ENCODE measurements at places on chromosomes 16 and 17.

DNA sequence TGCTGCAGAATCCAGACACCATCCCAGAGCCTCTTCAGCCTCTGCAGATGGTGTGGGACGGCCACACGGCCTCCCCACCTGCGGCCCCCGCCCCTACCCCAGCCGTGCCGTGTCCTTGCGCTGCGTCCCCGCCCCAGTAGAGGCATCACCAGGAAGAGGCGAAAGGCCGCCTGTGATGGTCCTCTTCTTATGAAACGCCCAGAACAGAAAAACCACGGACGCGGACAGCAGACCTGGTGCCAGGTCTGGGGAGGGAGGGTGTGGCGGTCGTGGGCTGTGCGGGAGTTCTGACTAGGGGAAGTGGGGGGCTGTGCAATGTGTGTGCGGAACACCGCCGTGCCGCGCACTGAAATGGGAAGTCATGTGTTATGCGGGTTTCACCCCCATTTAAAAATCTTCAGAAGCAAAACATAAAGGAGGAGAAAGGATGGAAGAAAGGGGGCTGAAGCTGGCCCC, 25.5 kb downstream of the ACSF3 start:
- DNase-seq: no peak

GRCh38 chr17:39650121-39650579, 13.2 kb downstream of the STARD3 start:
- no peak for DNase-seq

DNA sequence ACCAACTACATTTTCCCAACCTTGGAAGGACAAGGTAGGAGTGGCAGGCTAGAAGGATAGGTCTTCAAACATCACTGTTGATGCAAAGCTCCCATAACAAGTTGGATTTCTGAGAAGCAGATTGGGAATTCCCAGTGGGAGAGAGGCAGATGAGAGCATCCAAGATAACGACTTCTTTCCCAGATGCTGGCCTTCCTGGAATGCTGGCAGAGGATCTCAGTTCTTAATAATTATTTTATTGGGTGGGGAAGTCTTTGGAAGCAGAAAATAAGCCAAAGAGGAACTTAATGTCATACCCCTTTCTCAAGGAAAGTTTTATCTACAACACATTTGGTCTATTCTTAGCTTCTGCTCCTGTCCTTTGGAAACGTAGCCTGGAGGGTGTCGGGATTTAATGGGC, 64.5 kb downstream of the MPRIP start:
- DNase-seq: no peak

GRCh38 chr17:1960545-1960912, 64.6 kb downstream of the RTN4RL1 start:
- no peak for DNase-seq

DNA sequence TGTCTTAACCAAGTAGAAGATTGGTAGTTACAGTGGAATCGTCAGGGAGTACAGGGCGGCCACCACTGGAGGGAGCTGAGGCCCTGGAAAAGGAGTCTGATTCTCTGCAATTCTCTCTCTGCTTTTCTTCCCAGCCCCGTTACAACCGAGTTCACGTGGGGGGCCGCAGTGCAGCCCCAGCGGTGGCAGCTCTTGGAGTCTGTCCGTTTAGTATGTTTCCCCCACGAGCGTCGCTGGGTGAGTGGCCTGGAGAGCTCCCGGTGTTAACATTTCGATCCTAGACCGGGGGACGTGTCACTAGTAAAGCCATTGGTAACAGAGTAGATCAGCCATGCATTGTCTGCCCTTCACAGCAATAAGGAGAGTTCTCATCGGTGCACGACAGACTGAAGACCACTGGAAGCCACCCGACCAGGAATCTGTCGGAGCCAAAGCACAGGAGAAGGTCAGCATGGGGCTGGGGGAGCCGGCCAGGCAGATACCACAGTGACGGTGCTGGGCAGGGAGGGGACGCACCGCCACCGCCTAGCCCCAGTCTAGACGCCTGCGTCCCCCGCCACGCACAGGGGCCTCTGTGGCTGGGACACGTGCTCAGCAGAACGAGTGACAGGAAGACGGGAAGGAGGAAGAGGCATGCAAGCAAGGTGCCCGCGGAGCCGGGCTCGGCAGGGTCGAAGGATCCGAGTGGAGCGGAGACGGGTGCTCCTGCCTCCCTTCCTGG, 15.7 kb downstream of the SLC16A3 start:
- DNase-seq: no peak

GRCh38 chr16:65106757-65107156, 15.1 kb downstream of the CDH11 start:
- no peak for DNase-seq

DNA sequence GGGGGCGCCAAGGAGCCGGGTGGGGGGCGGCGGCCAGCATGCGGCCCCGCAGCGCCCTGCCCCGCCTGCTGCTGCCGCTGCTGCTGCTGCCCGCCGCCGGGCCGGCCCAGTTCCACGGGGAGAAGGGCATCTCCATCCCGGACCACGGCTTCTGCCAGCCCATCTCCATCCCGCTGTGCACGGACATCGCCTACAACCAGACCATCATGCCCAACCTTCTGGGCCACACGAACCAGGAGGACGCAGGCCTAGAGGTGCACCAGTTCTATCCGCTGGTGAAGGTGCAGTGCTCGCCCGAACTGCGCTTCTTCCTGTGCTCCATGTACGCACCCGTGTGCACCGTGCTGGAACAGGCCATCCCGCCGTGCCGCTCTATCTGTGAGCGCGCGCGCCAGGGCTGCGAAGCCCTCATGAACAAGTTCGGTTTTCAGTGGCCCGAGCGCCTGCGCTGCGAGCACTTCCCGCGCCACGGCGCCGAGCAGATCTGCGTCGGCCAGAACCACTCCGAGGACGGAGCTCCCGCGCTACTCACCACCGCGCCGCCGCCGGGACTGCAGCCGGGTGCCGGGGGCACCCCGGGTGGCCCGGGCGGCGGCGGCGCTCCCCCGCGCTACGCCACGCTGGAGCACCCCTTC, 484 bp downstream of the FZD2 start:
- peak; percentile 31 for DNase-seq

GRCh38 chr17:42898147-42898811, 2.3 kb upstream of the G6PC1 start:
- no peak for DNase-seq

DNA sequence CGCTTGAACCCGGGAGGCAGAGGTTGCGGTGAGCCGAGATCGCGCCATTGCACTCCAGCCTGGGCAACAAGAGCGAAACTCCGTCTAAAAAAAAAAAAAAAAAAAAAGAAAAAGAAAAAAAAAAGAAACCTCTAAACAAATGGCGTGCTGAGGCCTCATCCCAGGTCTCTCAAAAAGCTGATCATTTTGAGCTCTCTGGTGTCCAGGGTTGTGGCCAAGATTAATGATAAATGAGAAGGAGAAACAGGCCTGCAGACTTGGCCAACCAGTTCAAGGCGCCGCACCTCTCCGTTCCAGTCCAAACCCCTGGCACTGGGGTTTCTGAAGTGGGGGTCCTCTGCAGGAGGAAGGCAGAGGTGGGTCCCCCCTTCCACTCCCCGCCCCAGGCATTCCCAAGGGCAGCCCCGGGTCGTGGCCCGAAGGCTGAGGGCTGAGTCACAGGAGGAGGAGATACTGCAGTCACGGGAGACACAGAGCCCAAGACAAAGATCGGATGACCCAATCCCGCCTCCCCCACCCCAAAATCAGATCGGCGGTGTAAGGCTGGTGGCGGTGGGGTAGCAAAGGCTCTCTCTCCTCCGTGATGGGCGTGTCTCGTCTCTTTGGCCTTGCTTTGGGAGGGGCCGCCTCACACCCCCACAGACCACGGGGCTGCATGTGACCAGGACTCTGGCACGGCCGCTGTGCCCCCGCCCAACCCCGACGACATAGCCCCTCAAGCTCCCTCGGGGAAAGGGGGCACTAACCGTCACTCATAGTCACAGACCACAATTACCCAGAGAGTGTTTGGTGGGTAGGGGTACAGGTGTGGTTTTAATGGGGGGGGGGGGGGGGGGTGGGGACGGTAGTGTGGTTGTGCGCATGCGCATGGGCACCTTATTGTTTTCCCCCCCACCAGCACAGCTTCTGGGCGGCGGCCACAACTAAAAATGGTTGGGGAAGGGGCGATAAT, 1.1 kb downstream of the VAT1 start:
- DNase-seq: peak; percentile 39

DNA sequence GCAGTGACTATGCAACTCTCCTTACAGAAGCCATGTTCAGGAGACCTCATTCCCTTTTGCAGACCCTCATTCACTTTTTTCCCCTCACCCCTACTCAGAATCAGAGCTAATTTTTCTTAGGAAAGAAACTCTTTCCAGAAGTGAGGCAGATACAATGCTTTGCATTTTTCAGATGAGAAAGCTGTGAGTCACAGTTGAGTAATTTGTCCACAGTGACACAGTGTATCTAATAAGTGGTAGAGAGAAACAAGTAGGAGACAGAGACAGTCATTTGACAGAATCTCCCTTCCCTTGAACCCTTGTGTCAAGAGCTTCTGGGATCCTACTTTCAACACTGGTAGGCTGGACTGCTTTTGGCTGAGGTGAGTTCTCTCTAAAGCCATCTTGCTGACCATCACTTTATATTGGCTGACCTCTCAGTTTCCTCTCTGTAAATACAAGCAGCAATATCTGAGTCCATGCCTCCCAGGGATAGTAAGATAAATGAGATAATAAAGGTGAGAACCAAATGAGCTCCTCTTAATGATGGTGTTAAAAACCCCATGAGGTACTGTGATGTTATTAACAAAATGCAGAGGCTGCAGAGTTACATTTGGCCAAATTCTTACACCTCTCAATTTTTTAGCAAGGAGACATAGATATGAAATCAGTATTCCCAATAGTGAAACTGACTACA, 130.8 kb downstream of the CA10 start:
- no peak for DNase-seq

DNA sequence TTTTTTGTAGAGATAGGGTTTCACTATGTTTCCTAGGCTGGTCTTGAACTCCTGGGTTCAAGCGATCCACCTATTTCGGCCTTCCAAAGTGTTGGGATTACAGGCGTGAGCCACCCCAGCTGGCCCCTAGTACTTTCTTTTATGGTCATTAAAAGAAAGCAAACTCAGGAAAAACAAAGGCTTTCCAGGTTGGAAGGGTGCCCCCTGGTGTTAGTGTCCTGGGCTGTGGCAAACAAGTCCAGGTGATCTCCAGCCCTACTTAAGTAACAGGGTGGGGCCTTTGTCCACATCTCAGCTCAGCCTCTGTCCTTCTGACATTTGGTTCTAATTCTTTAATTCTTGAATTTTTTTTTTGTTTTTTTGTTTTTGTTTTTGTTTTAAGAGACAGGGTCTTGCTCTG, 6.9 kb downstream of the IGFBP4 start:
- peak; percentile 39 for DNase-seq

GRCh38 chr16:77684181-77684526, 38.2 kb upstream of the NUDT7 start:
- DNase-seq: no peak

DNA sequence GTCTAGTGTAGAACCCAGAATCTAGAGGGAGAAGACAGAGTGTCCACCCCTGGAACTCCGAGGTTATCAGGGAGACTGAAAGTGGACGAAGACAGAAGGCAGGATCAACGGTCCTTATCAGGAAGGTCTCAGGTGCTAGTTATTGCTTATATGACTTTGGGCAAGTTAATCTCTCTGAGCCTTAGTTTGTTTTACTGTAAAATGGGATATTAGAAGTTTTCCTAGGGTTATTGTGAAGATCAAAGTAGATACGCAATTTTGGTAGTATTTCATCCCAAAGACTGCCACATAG, 1.2 kb downstream of the RNF167 start:
- no peak for DNase-seq

DNA sequence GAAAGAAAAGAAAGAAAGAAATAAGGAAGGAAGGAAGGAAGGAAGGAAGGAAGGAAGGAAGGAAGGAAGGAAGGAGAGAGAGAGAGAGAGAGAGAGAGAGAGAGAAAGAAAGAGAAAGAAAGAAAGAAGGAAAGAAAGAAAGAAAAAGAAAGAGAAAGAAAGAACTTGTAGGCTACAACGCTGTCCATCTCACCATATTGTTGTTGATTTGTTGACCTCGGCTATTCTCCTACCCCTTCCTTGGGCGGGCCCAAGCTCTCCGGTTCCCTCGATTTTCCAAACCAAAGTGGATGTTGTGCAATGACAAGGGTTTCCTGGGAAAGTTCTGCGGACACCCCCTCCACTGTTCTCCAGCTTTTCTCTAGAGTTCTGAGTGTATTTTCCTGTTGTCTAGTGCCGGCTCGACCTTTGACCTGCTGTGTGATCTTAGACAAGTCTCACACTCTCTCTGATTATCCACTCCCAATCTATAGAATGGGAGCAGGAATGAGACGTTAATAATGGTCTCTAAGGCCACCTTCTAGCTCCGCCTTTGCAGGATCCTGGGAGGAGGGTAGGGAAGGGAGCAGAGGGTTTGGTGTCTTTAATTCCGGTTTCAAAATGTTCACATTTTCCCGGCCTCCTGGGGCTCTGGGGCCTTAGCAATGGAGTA, 1.6 kb downstream of the IRX6 start:
- DNase-seq: no peak

- DNase-seq: no peak
Observed at GRCh38 chr16:7227229-7227721, 105.4 kb upstream of the RBFOX1 start.
